ENCODE measurements at places on chromosomes 4 and X.

DNA sequence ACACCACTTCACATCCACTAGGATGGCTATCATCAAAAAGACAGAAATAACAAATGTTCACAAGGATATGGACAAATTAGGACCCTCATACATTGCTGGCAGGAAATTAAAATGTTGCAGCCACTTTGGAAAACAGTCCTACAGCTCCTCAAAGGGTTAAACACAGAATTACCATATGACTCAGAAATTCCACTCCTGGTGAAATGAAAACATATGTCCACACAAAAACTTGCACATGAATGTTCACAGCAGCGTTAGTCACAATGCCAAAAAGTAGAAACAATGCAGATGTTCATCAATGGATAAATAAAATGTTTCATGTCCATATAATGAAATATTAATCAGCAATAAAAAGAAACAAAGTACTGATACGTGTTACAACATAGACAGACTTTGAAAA, 15.1 kb downstream of the S100G start:
- no peak for DNase-seq
- H3K27me3 ChIP-seq: no peaks in the 10 kb centered on the region
- H3K4me1 ChIP-seq: no peaks in the 10 kb centered on the region
- peaks cover 24% of the 10 kb centered on the region for H3K36me3 ChIP-seq
- H3K4me3 ChIP-seq: no peak overlapping the region
- H3K27ac ChIP-seq: no peak overlapping the region

- DNase-seq: no peak
- H3K4me1 ChIP-seq: peaks cover 27% of the 10 kb centered on the region
- peak overlapping the region; percentile 90 for H3K27ac ChIP-seq
- peak overlapping the region; percentile 97 for H3K4me3 ChIP-seq
These were observed 2.1 kb downstream of the UGT8 start for GRCh38 chr4:114600672-114601071.

DNA sequence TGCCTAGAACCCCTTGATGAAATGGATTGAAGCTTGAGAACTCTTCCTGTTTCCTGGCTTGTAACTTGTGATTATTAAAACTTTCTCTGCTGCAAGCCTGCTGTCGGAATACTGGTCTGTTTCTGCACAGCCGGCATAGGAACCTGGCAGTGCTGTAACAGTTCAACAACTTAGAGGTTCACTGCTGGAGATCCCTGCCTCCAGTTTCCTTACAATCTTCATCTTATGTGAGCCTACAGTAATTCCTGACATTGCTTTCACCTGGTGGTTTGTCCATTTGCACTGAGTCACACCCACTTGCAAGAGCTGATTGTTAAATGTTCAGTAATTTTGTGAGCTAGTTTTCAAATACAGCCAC, 1.3 kb upstream of the SEPSECS start:
- no peak for DNase-seq
- peak overlapping the region; percentile 89 for H3K4me3 ChIP-seq
- peaks cover 40% of the 10 kb centered on the region for H3K36me3 ChIP-seq
- H3K27ac ChIP-seq: peak overlapping the region; percentile 91
- peaks cover 36% of the 10 kb centered on the region for H3K4me1 ChIP-seq

DNA sequence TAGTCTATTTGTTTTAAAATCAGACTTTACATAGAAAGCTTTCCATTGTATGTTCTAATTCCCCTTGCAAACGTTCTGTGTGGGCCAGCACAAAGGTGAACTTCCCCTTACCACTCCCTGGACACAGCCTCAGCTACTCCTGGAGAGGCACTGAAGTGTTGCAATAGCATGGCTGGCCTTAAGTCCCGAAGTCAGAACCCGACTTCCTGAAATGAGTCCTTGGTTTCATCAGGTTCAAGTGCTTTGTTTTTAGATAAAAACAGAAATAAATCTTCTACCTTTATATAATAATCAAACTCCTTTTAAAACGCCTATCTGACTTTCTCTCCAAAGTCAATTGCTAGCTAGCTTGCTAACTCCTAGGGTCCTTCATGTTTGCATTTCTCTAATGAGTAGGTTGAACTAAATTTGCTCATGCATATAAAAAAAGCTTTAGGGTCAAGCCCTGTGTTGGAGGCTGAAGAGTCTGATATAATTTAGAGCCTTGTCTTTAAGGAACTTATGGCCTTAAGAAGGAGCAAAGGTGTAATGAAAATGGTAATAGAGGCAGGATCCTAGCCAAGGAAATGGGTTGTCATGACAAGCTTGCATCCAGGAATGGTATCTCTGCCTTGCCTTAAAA, 9.0 kb downstream of the BMP3 start:
- H3K27me3 ChIP-seq: no peaks in the 10 kb centered on the region
- peaks cover 16% of the 10 kb centered on the region for H3K4me1 ChIP-seq
- H3K4me3 ChIP-seq: no peak overlapping the region
- no peak for DNase-seq

GRCh38 chr4:171340258-171340657, 472.9 kb upstream of the GALNTL6 start:
- H3K27me3 ChIP-seq: no peaks in the 10 kb centered on the region
- no peak overlapping the region for H3K27ac ChIP-seq
- no peak overlapping the region for H3K4me3 ChIP-seq
- no peak for DNase-seq

- peaks cover 56% of the 10 kb centered on the region for H3K36me3 ChIP-seq
- no peaks in the 10 kb centered on the region for H3K4me1 ChIP-seq
- H3K27ac ChIP-seq: no peak overlapping the region
- no peaks in the 10 kb centered on the region for H3K27me3 ChIP-seq
- no peak for DNase-seq
These were observed 364.5 kb downstream of the MAPK10 start for GRCh38 chr4:85995361-85995760.

- peaks cover under 1% of the 10 kb centered on the region for H3K27me3 ChIP-seq
- H3K27ac ChIP-seq: no peak overlapping the region
- no peak for DNase-seq
- H3K4me3 ChIP-seq: no peak overlapping the region
These were observed 25.8 kb upstream of the SOD3 start for GRCh38 chr4:24769571-24769970.

GRCh38 chrX:2629316-2630007, 61.6 kb upstream of the CD99 start:
- peaks cover 77% of the 10 kb centered on the region for H3K36me3 ChIP-seq
- no peak for DNase-seq
- no peaks in the 10 kb centered on the region for H3K27me3 ChIP-seq
- H3K27ac ChIP-seq: peak overlapping the region; percentile 97
- H3K4me1 ChIP-seq: peaks cover 50% of the 10 kb centered on the region

DNA sequence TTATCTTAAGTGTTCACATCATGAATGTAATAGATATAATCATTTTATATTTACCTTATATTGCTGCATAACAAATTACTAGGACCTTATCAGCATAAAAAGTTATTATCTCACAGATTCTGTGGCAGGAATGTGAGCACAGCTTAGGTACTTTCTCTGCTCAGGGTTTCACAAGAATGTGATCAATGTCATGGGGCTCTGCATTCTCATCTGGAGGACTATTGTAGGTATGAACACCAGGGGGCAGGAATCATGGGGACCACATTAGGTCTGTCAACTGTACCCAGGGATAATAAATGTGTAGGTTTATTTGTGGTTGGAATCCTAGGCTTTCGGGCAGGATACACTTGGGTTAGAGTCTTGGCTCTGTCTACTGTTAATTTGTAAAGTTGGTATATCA, 519.2 kb downstream of the ARAP2 start:
- no peaks in the 10 kb centered on the region for H3K4me1 ChIP-seq
- no peak for DNase-seq
- H3K27ac ChIP-seq: no peak overlapping the region
- no peaks in the 10 kb centered on the region for H3K27me3 ChIP-seq

Data from activated B cell treated with CpG ODN at 0.5 μM for 24 hours (primary cell).